ENCODE measurements at places on chromosomes 5 and 9.

DNA sequence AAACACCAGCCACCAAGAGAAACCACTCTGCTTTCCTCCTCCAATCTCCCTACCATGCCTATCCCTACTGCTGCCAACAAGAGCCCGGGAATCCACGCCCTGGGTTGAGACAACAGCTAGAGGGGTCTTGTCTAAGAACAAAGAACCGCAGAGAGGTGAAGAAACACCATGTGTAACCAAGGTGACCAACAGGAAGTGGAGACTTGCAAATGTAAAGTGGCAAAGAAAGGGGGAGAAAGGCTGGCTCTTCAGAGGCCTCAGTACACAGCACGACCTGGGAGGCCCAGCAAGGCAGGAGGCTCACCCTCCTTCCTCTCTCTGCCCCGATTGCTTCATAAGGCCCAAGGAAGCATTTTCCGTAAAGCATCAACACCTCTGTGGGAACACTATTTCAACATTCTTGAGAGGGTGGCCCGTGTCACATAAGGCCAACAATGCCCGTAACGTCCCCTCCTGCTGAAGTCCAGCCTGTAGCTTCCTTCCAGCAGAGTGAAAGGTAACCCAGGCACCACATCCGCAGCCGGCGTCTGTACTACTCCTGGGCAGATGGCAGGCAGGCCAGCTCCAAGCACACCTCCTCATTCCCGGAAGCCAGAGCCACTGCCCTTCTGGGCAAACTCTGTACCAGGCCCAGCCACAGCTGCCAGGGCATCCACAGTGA is 18.3 kb downstream of the CCNJL start:
- no peak for DNase-seq

DNA sequence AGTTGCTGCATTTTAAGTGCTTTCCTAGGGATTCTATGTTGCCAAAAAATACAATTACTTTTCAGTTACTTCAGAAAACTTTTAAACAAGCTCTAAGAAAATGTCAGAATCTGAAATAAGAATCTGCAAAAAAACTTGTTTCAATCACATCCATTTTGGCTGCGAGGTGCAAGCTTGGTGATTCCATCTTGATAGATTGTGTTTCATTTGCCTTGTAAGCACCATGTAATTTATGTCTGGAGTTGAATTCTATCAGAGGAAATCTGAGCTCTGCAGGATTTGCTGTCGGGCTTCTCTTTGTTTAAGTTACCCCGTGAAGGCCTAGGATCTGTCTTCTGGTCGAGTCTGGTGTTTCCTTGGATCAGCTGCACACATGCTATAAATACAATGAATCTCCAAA is 40.4 kb upstream of the MAN2A1 start:
- DNase-seq = no peak

DNA sequence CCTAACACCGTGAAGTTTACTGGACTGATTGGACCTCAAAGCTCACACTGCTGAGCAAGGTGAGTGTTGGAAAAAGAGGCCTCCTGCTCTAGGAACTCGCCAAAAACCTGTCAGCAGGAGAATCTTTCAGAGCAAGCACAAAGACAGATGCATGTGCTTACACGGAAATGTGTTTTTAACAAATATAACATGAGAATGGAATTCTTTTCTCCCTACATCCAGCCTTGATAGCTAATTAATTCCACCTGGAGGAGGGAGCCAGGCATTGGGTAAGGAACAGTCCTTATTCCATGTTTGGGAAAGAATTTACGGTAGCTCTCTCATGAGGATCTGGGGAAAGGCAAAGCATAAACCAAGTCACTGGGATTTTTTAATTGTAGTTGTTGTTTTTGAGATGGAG is 98.8 kb downstream of the KLF4 start:
- DNase-seq = no peak

DNA sequence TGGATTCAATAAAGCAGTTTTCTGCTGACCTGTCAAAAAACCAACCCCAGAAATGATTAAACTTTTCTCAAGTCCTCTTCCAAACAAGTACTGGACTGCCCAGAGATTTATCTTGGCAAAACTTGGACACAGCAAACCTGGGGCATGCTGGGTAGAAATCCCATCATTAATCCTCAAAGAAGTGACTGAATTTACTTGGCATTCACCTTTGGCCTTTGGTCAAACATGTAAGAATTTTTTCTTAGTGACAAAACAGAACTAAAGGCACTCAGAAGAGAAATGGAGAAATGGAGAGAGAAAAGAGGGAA is 248.6 kb upstream of the NREP start:
- no peak for DNase-seq
